ENCODE measurements at places on chromosomes 7 and 10.

- DNase-seq, result no peak
Observed at GRCh38 chr10:12835709-12836108, 165.8 kb downstream of the CCDC3 start.

DNA sequence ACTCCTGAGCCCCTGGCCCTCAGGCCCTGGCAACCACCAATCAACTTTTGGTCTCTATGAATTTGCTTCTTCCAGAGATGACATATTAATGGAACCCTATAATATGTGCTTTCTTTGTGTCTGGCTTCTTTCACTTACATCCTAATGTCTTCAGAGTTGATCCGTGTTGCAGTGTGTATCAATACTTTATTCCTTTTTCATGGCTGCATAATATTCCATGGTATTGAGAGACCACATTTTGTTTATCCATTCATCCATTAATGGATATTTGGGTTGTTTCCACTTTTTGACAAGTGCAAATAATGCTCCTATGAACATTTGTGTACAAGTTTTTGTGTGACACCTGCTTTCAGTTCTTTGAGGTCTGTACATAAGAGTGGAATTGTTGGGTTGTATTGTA lies 43.3 kb upstream of the ELFN1 start:
- no peak for DNase-seq

- DNase-seq, result no peak
Observed at GRCh38 chr7:74051193-74051592, 23.2 kb downstream of the ELN start.

DNA sequence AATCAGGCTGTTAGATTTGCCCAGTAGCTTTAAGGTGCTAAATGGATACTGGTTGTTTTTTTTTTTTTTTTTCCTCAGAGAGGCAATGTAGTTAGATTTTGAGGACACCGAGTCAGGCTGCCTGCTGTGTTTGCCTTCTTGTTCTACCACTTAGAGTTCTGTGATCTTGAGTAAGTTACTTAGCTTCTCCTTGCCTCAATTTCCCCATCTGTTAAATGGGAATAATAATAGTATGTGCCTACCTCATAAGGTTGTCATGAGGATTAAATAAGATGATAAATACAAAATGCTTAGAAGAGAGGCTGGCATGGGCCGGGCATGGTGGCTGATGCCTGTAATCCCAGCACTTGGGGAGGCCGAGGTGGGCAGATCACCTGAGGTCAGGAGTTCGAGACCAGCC lies 14.6 kb downstream of the MORN4 start:
- no peak for DNase-seq

DNA sequence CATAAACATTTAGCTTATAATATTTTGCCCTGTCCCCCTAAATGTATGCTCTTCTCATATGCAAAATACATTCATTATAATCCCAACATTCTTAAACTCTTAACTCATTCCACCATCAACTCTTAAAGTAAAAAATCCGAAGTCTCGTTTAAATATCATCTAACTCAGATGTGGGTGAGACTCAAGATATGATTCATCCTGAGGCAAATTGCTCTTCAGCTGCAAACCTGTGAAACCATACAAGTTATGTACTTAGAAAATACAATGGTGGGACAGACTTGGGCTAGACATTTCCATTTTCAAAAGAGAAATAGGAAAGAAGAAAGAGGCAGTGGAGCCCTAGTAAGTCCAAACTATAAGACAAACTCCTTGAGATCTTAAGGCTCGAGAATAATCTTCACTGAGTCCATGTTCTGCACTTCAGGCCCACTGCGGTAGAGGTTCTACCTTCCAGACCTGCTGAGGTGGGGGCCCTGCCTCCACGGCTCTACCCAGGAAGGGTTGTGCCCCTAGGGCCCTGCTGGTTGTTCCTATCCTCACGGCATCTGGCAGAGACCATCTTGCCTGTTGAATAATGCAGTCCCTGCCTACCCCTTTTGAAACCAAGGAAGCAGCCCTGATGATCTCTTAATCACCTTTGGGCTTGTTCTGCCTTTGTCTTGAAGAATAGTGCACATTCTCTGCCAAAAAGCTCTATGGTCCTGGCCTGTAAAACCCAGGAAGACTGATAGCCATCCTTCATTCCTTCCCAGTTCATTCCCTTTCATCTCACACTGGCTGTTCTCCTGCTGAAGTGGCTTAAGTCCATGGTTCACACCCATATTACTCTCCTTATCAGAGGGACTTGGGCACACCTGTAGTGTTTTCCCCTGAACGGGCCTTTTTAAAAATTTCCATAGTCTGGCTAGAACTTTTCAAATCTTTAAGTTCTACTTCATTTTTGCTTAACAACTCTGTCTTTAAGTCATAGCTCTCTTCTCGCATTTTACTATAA lies 37.3 kb downstream of the INPP5F start:
- no peak for DNase-seq

DNA sequence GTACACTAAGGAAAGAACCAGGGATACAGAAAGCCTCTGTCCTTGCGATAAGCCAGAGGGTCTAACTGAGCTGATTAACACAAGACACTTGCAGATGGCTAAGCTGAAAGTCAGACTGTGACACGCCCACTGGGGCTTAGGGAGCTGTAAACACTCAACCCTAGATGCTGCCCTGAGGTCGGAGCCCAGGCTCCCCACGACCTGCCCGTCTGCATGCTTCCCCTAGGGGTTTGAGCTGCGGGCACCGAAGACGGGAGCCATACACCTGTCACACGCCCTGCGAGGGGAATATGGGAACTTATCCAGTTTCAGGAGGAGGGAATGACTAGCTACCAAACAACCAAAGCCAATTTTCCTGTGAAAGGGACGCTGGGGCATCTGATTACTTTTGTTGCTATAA lies 96.0 kb downstream of the HTR5A start:
- DNase-seq, result no peak

- peak; percentile 84 for DNase-seq
Observed at GRCh38 chr7:94303695-94304094, 91.0 kb upstream of the COL1A2 start.

GRCh38 chr10:100803908-100804307 lies 58.5 kb downstream of the PAX2 start:
- DNase-seq, result no peak

DNA sequence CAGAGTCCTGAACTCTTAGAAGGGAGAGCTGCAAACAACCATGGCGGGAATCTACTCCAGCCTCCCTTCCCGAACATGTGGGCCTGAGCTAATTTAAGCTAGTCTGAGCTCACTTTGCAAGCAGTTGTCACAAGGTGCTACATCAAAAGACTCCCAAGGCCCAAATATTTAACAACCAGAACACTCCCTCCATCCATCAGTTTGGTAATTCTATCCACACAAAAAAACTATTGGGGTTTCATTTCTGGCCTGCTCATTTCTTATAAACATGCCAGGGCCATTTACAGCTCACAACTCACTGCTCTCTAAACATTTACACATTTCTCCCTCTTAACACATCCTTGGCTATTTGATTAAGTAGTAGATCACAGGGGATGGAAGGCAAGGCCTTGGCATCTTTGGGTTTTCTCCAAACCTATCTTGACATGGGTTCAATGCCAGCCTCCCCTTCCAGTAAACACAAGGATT lies 263.4 kb downstream of the KCNMA1 start:
- no peak for DNase-seq

DNA sequence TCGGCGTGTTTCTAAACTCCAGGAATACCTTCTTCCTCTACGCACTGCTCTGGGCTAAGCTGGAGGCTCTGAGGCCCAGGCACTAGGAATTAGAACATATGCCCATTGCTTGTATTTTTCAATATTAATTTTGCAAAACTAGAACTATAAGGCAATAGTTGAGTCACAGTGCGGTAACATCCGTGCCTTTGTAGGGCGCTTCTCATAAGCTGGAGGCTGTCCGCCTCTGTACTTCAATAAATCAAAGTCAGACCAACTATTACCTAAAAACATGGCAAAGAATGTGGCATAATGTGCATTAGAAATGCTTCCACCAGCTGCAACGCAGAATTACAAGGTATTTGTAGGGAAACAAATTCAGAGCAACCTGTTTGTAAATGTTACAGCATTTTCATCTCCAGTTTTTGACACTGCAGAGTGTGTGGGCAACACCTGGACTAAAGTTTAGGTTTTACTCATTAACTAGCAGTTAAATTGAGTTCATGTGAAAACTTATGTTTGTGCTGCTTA lies 440 bp upstream of the MINDY3 start:
- no peak for DNase-seq

GRCh38 chr10:103852856-103853255 lies 2.5 kb downstream of the SH3PXD2A start:
- peak; percentile 22 for DNase-seq

- DNase-seq, result no peak
Observed at GRCh38 chr7:20199015-20199737, 18.0 kb downstream of the MACC1 start.

GRCh38 chr7:112410092-112410491 lies 40.2 kb upstream of the IFRD1 start:
- DNase-seq, result no peak

- DNase-seq, result no peak
Observed at GRCh38 chr7:371119-371778, 81.3 kb downstream of the FOXL3 start.

GRCh38 chr10:88221010-88221973 lies 357.9 kb downstream of the PTEN start:
- DNase-seq, result no peak

DNA sequence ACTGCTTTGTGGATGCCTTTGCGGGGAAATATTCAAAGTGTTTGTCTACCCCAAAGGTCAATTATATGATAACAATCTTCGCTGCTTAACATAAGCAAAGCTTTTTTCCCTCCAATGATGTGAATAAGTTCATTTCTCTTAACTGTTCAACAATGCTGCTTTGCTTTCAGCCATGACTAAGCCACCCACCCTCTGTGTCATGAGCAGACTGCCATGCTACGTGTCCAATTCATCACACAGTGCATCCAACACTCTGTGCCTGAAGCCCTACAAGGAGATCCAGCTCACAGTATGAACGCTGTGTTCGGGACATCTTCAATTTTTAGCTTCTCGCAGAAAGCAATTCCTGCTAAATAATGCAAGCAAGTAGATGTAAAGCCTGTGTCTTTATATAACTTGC lies 5.7 kb upstream of the TAS2R40 start:
- DNase-seq, result no peak

GRCh38 chr10:71719464-71720201 lies at the start of gene C10orf105:
Gene C10orf105 (minus strand): TSS chr10:71719778. CDS start chr10:71716337, 3,441 bp downstream.
- no peak for DNase-seq

DNA sequence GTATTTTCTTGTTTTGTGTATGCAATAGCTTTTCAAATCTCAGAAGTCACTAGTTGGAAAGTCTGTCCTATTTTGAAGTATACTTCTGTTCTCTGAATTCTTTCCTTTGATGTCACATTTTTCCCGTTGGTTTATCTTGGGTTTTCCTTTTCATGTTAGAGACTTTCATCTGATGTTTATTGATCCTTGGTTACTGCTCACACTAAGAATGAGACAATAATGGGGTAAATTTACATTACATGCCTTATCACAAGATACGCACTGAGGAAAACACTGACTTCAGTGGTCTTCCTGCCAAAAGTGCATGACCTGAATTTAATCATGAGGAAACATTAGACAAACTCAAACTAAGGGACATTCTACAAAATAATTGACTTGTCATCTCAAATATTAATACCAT lies 63.5 kb upstream of the C1GALT1 start:
- no peak for DNase-seq

GRCh38 chr7:50693455-50694130 lies 89.1 kb downstream of the GRB10 start:
- DNase-seq, result no peak

- peak; percentile 37 for DNase-seq
Observed at GRCh38 chr7:15305002-15305600, 256.7 kb downstream of the AGMO start.

GRCh38 chr7:156585025-156585648 lies 55.4 kb upstream of the RNF32 start:
- DNase-seq, result no peak

DNA sequence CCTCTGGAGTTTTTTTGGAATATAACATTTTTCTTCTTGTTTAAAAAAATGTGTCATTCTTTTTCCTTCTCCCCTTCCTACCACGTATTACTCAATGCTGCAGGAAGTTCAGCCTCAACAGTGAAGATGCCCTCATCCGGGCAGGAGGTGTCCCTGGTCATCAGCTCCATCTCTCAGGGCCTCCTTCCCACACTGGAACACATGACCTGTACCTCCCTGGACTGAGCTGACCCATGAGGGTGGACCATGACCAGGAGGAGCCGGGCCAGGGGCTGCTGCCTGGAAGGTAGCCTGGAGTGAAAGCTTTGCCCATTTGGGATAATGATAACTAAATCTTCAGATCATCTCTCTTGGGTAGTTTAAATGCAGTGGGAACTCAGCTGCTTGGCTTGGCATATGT lies 316.5 kb upstream of the ZMIZ1 start:
- DNase-seq, result no peak

DNA sequence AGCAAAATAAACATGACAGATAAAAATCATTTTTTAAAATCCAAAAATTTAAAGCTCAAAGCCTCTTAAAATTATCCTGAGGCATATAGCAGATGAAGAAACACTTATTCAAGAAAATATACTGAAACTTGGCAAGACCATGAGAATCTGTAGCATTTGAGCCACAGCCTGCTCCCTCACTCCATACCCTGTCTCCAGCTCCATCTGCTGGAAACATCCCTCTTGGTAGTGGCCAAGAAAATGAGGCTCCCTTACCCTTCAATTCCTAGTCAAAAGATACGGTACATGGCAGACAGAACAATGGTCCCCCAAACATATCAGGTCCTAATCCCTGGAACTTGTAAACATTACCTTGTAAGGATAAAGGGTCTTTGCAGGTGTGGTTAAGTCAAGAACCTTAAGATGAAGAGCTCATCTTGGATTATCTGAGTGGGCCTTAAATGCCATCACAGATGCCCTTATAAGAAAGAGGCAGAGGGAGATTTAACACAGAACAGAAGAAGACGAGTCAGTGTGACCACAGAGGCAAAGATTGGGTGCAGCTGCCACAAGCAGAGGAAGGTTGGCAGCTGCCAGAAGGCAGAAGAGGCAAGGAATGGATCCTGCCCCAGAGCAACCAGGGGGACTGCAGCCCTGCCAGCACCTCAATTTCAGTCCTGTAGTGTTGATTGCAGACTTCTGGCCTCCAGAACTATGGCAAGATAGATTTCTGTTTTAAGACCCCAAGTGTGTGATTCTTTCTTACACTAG lies 149.4 kb downstream of the ZNF248 start:
- DNase-seq, result no peak

GRCh38 chr7:112110651-112111050 lies 95.5 kb downstream of the DOCK4 start:
- no peak for DNase-seq
